Neural progenitor cell (in vitro differentiated cells): ENCODE measurements at places on chromosomes 3 and 15. TPM values are rescaled to one million over a fixed set of nuclear protein-coding genes. Genes with fewer than 3 reads are reported as not detected.

The LYZL4 gene
- not detected in 2 replicates for total RNA-seq

The FSIP1 gene
- 2.1 and 2.5 TPM in 2 replicates for total RNA-seq

The PLA2G4E gene
- not detected in 2 replicates for total RNA-seq

The CFAP91 gene
- 11.9 and 19.9 TPM in 2 replicates for total RNA-seq

The AGBL1 gene
- total RNA-seq, result 5.5 and 6.2 TPM in 2 replicates

The MINAR1 gene
- total RNA-seq, result 0.87 and 1.5 TPM in 2 replicates

The RBPMS2 gene
- 0.15 and 1.8 TPM in 2 replicates for total RNA-seq
